Left kidney (tissue), 8 donors: ENCODE measurements at places on chromosomes 3 and 15. TPM values are rescaled to one million over a fixed set of nuclear protein-coding genes. Genes with fewer than 3 reads are reported as not detected.

- DNase-seq = no peak
These were observed 48.9 kb upstream of the MME start for GRCh38 chr3:155031186-155031585.

- DNase-seq = no peak
These were observed 5.4 kb downstream of the PGBD4 start for GRCh38 chr15:34107315-34107714.

GRCh38 chr3:122754929-122755328, 38.7 kb downstream of the HSPBAP1 start:
- peak; percentile 10 for DNase-seq

DNA sequence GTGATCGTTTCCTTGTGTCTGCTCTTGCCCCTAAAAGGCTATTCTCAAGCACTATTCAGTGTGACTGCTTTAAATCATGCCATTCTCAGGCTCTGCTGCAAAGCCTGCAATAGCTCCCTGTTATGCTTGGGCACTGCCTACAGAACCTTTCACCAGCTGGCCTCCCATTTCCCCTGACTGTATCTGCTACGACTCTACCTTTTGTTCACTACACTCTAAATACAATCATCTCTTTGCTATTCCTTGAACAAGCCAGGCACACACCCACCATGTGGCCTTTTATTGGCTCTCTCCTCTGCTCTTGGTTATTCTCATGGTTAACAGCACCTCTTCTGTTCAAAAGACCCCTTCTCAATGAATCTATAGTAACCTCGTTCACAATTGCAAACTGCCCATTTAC, 29.6 kb upstream of the FNDC3B start:
- no peak for DNase-seq

GRCh38 chr15:72792431-72792830, 8.9 kb upstream of the ADPGK start:
- no peak for DNase-seq

DNA sequence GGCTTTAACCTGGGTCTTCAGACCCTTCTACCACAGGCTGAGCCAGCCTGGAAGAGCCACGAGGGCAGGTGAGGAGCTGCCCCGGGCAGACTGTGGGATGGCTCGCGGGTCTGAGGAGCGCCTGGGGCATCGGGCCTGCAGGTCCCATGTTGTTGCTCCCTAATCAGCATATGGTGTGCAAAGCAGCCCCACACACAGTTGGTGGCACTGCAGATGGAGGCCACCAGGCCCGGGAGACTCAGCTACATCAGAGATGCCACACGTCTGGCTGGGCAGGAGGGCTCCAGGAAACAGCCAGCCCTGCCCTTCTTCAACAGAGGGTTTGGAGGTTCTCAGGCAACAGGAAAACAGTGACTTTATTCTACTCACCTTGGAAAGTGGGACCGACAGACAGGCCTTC, 63.9 kb downstream of the XXYLT1 start:
- DNase-seq = no peak

- no peak for DNase-seq
These were observed 104.9 kb downstream of the AQP9 start for GRCh38 chr15:58243070-58243469.

- no peak for DNase-seq
These were observed 115.8 kb downstream of the RPLP1 start for GRCh38 chr15:69568173-69569009.

DNA sequence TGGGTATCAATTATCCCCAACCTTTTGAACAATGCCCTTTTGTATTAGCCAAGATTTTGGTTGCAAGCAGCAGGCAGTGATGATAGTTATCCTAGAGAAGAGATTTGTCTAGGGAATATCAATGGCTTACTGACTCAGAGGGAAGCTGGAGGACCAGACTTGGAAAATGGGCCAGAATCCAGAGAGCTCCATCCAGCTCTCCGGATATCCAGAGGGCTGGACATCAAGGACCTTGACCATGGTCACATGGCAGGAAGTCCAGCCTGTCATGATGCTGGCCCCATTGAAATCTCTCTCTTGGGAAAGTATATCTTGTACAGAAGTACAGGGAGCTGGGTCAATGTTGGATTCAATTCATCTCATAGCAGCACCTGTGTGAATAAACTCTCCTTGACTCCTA, 148.5 kb upstream of the PDZRN3 start:
- DNase-seq = no peak

DNA sequence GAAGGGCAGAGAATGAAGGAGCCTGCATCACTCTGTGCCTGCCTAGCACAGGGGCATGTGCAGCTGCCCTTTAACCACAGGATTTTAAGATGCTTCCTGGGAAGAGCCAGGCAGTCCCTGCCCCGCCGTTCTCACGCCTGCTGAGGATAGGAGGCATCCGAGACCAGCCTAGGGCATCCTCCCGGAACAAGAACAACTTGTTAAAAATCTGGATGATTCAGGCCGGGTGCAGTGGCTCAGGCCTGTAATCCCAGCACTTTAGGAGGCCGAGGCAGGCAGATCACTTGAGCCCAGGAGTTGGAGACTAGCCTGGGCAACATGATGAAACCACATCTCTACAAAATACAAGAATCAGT, 15.2 kb downstream of the NRROS start:
- no peak for DNase-seq

DNA sequence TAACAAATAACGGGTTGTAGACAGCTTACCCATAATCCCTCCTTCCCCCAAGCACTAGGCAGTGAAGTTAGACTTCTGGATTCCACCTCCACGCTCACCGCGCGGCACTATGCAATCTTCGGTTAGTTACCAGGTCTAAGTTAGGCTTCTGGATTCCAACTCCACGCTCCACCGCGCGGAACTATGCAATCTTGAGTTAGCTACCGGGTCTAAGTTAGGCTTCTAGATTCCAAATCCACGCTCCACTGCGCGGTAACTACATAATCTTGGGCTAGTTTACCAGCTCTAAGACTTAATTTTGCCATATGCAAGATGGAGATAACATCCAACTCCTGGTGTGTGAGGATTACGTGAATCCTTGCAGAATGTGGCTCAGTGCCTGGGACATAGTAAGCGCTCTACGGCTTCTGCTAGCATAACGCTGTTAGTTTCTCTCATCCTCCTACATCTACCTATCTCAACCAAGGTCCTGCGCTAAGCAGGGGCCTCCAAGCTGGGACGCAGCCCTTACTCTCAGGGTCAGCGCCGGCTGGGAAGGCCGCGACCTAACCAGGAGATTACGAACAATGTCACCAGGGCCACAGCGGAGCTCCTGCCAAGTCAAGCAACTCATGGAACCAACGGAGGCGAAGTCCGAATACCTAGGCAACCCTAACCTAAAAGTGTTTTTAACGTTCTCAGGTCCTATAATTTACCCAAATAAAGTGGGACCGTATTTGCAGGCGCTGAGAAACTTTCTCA, 497 bp upstream of the RPLP1 start:
- peak; percentile 46 for DNase-seq

DNA sequence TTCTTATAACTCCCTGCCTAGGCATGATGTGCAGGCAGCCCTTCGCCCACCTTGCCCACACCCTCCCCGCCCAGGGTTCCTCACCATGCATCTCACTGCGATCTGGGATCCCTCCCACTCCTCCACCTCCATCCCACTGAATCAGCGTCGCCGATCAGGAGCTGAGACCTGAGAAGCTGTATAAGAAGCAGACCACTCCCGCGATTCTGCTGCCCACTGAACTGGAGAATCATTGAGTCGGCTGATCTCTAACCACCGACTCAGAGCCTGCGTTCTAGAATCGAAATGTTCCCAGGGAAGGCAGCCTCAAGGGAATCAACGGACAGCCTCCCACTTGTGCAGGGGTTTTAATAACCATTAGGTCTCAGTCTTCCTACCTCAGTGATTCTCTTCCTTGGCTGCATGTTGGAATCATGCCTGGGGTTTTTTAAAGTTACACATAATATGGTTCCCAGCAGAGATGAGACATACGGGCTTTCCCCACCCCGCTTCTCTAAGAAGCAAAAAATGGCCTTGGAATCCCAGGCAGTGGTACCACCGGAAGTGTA, 60.2 kb downstream of the TMEM44 start:
- DNase-seq = no peak

DNA sequence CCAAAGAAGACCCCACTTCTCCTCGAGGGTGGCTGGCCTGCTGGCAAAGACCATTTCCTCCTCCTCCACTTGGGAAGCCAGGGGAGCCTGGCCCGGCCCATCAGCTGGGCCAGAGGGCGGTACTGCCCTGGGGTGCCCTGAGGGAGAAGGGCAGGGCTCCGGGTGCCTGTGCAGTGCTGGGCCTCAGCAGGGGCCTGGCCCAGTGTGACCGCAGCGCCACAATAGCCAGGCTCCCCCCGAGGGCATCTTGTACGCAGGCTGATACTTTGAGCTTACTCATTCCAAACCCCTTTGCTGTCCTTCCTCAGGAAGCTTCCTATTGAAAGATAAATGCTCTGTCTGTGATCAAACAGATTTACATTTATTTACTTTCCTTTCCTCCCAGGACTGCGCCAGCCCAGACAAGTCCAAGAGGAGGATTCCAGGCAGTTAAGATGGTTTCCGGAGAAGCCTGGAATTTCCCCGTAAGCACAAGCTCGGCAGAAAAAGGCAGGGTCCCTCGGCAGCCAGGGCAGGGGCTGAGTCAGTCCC, 240.1 kb downstream of the XXYLT1 start:
- DNase-seq = no peak

DNA sequence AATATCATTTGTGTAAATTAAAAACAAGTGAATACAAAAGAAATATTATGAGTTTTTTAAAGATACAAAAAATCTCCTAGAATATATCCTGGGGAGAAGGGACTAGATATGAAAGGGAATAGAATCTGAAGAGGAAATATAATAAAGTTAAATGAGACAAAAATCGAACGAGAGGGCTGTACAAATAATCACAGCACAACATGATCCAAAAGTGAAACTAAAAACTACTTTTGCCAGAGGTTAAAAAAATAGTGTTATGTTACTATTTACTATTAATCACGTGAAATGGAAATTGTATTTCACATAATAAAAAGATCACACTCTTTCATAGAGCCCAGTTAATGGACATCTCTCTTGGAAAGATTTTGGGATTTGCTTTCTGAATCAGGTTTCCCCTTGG, 28.6 kb downstream of the CGGBP1 start:
- no peak for DNase-seq

GRCh38 chr15:83208367-83208661, 691 bp upstream of the HDGFL3 start:
- no peak for DNase-seq

- DNase-seq = no peak
These were observed 156.4 kb upstream of the AZI2 start for GRCh38 chr3:28504976-28505375.

GRCh38 chr3:138023754-138024153, 13.8 kb downstream of the CLDN18 start:
- no peak for DNase-seq

DNA sequence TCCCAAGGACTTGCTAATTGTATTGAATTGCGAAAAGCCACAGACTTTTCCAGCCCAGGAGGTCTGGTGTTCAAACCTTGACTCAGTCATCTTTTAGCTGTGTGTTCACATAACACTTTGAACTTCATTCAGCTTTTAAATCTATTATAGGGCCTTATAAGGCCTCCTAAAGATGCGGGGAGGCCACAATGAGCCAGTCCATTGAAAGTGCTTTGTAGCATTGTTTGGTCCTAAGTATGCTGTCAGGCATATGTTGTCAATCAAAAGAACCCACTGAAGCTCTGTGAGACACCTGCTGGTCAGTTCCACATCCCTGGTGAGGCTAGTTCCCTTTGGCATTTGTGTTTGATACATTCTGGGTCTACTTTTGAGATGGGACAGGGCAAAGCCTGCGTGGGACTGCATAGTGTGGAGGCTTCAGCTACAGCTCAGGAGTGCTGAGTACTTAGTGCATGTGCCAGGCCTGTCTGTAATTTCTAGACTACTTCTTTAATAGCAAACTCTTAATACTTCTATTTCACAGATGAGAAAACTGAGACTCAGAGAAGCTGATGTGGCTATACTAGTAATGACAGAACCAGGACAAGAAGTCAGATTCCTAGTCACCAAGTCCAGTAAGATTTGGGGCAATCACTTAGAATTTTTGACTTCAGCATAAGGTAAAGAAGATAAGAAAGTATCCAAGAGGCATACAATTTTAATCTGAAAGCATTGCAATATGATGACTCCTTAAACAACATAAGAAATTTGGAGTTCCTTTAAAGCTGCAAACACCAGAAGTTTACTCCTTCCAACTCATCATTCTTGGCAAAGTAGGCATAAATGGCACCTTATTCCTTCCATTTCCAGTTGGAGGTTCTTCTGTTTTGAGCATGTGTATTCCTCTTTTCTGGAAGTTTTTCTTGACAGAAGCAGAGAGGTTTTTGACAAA, 213.0 kb downstream of the PDCD6IP start:
- DNase-seq = no peak

- no peak for DNase-seq
These were observed 64.2 kb upstream of the TIMP4 start for GRCh38 chr3:12222775-12223485.

DNA sequence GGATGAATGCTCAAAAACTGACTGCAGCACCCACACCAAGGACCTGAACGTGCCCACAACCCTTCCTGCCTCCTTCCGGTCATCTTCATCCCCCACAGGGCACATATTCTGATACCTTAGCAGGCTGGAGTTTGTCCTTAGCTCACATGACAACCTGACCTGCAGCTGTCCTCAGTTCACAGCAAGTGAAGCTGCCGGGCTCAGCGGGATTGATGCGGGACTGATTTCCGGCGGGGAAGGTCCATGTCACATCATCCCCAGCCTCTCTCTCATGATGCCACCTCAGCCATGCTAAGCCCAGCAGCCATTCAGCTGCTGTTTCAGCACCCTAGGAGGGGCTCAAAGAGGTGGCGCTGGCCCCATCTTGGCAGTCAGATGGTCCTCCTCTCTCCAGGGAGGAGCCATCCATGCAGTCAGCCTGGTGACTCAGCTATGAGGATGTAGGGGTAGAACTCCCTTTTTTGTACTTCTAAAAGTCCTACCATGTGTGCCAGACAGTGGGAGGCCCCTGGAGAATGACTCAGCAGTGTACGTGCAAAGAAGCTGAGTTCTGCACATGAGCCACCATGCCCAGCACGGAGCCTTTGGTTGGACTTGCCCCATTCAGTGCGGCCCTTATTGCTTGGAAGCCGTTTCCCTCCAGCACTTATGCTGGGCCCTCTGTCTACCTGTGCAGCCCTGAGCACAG, 9.5 kb downstream of the CA12 start:
- DNase-seq = no peak

DNA sequence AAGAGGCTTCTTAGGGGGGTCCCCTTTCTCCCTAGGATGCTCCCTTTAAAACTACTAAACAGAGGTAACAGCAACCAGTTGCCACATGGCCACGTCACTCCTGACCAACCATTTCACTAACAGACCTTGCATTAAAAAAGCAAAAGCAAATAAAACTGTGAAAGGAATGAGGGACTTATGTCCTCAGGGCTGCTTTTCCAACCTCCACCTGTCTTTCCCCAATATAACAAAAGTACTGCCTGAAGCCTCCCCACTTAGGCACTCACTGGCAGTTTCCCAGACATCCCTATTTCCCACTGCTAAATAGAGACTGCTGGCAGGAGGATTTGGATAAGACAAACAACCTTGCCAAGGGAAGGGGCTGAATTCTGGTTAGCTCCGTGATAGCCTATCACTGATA, 130.3 kb downstream of the ATP8B4 start:
- DNase-seq = no peak

GRCh38 chr3:188720215-188720614, 451.6 kb upstream of the TPRG1 start:
- DNase-seq = no peak

The PLIN1 gene
- 1.4 TPM for polyA plus RNA-seq

The LRRC2 gene
- polyA plus RNA-seq = 1.8 TPM

The ANKRD63 gene
- polyA plus RNA-seq = 0.17 TPM

The ADCY5 gene
- 10.6 TPM for polyA plus RNA-seq
